ENCODE measurements at places on chromosomes 5 and 9.

- no peak for DNase-seq
These were observed 38.7 kb upstream of the UBTD2 start for GRCh38 chr5:172322028-172322965.

- DNase-seq, result no peak
These were observed 22.4 kb upstream of the DEPDC1B start for GRCh38 chr5:60722416-60722815.

DNA sequence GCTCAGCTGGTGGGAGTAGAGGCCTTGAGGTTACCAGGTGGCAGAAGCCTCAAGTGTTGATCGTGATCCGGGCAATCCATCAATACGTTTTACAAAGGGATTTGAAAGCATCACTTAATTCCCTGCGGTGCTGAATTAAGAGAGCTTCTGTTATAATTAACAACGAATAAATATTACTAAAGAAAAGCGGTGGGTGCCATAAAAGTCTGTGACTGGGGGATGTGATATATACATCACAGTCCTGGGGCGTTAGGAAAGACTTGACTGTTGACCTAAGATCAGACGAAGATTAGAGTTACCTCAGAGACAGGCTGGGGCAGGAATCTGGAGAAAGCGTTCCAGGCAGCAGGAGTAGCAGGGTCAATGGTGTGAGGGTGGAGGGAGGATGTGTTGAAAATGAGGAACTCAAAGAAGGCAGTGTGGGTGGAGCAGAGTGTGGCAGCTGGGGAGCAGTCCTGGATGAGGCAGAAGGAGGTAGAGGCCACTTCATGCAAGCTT lies 6.7 kb upstream of the C5orf63 start:
- DNase-seq, result no peak

GRCh38 chr9:106862821-106863720 lies at the start of gene ZNF462:
ZNF462 (plus strand) TSS chr9:106863166; CDS start chr9:106923384, 60,218 bp downstream.
- no peak for DNase-seq

DNA sequence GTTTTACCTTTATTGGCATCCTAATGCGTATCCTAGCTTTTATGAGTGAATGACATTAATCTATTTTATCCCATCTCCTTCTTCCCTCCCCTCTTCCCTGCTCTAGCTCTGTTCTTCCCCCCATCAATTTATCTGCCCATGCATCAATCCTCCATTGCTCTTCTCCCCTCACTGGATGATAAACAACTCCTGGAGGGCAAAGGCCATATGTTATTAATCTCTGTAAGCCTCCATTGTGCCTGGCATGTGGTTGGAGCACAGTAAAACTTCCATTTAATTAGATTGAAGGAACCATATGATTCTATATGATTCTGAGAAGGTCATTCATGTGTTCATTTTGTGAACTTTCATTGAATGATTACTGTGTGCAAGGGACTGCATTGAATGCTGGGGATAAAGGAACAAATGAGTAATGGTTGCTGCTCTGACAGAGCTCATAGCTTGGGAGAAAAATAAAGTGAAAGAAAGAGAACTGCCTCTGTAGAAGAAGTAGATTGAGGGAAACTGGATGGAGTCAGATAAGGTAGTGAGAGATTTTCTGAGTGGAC lies 85.0 kb downstream of the MEGF10 start:
- DNase-seq, result no peak

DNA sequence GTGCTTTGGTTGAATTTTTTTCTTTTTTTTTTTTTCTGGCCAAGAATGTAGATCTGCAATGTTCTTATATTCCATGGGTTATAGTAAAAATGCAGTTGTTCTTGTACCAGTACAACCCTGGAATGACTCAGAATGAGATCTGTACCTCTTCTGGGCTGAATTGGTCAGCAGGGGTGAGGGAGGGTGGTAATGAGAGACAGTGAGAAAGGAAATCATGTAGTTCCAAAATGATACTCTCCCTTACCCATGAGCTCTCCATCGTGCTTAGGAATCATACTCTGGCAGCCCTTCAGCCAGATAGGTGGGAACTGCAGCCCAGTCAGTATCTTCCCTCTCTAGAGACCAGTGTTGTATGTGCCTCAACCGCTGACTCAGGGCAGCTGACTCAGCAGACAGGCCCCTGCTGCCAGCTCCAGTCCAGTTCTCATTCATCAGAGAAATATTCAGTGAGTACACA lies 2.1 kb upstream of the GLIS3 start:
- DNase-seq, result no peak

DNA sequence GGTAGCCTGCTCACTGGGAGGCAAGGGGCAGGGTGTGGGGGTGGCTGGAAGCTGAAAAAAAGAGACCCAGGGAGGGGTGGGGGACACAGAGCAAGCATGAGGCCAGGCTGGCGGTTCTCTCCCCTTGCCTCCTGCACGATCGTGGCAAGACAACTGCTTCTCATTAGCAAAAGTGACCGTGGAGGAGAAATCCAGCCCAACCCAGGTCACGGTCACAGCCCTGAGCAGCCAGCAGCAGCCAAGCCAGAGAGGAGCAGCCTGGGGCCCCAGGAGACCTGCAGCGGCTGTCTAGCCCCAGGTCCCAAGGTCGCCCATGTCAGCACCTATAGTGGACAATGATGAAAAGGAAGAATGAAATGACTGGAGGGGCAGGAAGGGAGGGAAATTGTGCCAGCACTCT lies 89.1 kb downstream of the NRG2 start:
- no peak for DNase-seq

DNA sequence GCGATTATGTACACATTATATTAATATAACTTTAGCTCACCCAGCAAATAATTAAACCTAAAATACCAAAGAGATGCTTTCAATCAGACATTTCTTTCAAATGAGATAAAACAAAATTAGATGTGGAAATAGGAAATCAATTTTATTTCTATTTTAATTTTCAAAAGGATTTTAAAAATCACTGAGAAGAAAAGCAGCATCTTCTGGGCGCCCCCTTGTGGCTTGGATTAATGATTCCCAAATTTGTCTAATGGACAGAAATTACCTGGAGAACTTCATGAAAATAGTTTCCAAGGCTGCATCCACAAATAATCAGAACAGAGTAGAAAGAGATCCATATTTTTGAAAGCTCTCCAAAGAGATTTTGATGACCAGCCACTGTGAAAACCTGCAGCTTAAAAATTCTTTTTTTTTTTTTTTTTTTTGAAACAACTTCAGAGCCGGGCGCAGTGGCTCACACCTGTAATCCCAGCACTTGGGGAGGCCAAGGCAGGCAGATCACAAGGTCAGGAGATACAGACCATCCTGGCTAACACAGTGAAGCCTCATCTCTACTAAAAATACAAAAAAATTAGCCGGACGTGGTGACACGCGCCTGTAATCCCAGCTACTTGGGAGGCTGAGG lies 50.9 kb upstream of the CEMIP2 start:
- no peak for DNase-seq

- no peak for DNase-seq
These were observed 32.1 kb downstream of the ADRB2 start for GRCh38 chr5:148858547-148858946.

GRCh38 chr5:68821056-68821455 lies 272.8 kb upstream of the SLC30A5 start:
- DNase-seq, result no peak

DNA sequence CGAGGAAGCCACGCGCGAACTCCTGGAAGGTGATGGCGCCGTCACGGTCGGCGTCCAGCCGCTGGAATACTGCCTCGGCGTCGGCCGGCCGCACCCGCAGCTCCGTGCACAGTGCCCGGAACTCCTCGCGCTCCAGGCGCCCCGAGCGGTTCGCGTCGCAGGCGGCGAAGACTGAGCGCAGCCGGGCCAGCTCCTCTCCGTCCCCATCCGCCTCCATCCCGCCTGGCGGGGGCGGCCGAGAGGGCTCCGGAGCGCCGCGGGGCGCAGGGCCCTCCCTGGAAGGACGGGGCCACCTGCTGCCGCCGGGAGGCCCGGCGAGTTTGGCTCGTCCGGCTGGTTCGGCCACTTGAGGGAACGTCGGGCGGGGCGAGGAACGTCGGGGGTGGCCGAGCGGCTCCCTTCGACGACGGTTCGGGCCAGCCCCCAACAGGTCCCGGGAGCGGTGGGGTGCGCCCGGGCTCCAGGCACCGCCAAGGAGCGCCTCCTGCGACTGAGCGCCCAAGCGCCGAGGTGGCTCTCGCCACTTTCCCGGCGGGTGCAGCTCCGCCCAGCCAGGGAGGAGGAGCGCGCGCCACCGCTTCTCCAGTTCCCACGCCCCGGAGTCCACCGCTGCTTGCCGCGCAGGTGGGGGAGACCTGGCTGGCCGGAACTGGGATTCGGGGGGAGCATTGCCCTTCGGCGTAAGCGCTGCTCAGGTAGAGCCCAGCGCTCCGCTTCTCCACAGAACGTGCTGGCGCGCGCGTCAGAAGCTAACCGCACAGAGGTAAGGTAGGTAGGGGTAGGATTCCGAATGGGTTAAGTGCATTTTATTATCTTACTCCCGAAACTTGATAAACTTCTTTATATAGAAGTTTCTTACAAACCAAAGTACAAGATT lies at the start of gene RASEF:
Gene RASEF, minus strand, starts transcription at position 492 of the 877 bp plus-strand sequence. Its CDS starts 275 bp downstream, at position 217.
- DNase-seq, result no peak

- DNase-seq, result no peak
These were observed 954.7 kb upstream of the ARRDC3 start for GRCh38 chr5:92337772-92338234.

DNA sequence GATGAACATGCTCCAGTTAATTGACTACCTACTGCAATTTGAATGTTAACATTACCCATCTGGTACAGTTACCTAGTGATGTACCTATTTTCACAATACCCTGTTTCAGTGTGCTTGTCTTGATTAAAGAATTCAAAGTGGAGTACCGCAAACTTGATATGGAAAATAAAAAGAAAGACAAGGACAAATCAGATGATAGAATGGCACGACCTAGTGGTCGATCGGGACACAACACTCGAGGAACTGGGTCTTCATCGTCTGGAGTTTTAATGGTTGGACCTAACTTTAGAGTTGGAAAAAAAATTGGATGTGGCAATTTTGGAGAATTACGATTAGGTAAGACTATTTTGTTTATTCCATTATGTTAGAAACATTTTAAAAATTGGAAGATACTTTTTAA lies 33.5 kb downstream of the CSNK1G3 start:
- no peak for DNase-seq

GRCh38 chr5:158933494-158934318 lies 166.0 kb downstream of the EBF1 start:
- no peak for DNase-seq

DNA sequence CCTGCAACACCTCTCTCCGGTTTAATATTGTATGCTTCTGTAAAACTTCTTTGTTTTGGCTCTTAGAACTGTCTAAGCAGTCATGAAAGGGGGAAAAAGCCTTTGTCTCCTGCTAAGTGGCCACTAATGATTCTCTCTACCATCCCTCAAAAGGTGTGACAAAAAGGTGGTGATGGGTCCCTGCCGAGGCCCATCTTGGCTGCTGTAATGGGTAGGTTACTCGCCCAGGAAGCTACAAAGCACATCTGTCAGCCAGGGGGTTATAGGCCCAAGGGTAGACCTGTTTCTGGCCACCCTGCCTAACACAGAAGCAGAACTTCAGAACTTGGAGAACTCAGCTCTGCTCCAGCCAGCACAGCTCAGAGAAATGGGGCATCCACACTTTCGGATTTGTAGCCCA lies 1.6 kb downstream of the FAM219A start:
- DNase-seq, result no peak

DNA sequence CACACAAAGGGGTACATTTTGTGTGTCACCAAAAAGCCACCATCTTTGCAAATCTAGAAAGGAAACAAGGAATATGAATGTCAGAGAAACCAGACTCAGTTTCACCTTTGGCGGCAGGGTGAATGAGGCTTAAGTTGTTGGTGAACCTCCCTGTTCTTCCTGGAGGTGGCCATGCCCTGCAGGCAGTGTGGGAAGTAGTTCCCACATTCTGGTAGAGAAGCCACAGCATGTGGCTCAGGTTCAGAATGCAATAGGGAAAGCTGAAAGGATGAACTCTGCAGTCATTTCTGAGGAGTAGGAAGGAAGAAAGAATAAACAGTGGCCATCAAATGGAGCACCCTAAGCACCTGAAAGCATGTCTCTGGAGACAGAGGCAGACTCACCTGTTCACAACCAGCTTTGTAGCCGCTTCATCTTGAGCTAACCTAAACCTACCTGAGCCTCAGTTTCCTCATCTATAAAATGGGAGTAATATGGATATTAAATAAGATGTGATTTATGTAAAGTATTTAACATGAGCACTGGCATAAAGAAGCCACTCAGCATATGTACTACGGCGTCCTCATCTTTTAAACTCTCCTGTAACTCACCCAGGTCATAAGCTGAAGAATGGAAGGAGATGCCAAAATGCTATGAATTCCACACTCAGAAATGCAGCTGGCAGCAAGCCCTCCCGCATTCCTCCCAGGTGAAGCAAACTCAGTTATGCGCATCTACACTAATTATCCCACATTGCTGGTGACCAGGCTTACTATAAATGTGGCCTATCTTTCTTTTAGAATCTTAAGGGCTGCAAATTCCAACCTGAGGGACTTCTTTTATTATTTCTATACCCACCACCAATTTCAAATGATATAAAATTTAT lies 86.0 kb downstream of the ZNF608 start:
- DNase-seq, result no peak

- DNase-seq, result no peak
These were observed 140.2 kb downstream of the ALDH1A1 start for GRCh38 chr9:72812559-72813111.

DNA sequence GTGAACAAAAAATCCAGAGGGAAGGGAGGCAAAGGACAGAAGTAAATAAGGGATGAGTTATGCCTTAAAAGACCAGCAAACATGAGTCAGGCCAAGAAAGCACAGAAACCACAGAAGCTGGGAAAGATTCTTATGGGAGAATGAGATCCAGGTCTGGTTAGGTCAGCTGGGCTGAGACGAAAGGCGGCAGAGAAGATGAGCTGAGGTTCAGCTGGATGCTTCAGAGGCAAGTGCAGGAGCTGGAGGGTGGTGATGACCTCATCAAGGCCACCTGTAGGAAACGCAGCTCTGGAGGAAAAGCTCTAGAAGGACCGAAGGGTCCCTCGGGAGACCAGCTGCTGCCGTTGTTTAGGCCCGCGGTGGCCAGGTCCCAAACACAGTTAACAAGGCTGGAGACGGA lies 152.0 kb downstream of the MYO10 start:
- no peak for DNase-seq

DNA sequence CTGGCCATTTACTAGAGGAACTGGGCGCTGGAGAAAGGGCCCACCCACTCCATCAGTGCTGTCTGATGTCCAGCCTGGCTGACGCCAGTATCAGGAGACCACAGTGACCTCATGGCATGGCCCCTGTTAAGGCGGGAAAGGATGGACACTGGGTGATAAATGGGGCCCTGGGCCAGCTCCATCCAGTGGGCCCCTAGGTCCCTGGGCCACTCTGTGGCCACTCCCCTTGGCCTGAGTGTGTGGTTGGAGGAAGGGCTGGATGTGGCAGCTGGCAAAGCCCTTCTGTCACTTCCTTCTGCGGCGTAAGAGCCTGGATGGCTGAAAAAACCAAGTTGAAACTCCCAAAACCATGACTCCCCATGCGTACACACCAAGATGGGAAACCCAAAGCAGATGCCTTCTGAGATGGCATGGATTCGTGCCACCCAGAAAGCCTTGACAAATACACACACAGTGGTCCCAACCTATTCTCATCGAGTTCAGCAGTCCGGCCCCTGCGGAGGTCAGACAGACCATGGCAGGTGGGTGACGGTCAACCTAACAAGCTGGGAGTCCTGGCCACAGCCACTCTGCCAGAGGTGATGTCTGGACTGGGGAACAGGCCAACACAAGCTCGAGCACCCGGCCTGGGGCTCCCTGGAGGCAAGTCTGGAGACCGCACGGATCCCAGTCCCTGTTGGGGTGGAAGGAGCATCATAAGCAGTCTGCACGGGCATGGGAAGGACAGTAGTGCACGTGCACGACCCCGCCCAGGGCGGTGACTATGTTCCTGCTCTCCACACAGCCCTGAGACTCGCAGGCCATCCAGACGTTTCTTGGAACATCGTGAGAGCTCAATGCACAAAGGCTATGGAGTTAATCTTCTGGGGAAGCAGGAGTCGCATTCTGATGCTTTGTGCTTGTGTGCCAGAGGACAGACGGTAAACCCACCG lies 45.2 kb upstream of the NOTCH1 start:
- DNase-seq, result no peak

Data from stimulated activated CD4-positive, alpha-beta T cell treated with anti-CD3 and anti-CD28 coated beads, TNF-alpha, amount 100 ng/mL, for 1 hour (primary cell).